Stimulated activated CD8-positive, alpha-beta memory T cell treated with anti-CD3 and anti-CD28 coated beads, Interleukin-7, amount 100 ng/mL, for 1 hour (primary cell): ENCODE measurements at places on chromosomes 3 and 15.

DNA sequence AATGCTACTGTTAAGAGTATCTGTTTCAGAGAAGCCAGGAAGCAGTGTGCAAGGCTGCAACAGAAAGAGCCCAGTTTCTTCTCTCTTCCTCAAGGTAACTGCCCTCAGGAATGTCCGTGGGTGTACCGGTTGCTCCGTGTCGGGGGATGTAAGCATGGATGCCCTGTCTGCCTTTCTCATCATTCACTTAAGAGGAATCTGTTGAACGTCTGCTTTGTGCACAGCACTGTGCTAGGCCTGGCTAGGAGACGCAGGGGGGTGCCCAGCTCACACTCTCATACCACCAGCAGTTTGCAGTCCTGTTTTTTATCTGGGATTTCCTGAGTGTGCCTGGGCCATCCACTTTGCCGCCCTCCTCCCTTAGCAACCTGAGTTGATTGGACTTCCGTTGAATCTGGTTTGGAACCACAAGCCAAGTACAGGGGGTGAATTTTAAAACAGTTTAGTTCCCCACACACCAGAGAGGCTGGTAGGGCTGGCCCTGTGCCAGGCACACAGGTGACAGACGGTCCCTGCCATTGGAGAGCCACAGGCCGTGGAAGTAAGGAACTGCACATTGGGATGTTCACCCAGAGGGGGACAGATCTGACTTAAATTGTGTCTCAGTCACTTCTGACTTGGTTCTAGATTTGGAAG, 11.2 kb downstream of the BOC start:
- no peak for DNase-seq

GRCh38 chr15:42891569-42891968, 29.0 kb downstream of the TTBK2 start:
- DNase-seq, result no peak

DNA sequence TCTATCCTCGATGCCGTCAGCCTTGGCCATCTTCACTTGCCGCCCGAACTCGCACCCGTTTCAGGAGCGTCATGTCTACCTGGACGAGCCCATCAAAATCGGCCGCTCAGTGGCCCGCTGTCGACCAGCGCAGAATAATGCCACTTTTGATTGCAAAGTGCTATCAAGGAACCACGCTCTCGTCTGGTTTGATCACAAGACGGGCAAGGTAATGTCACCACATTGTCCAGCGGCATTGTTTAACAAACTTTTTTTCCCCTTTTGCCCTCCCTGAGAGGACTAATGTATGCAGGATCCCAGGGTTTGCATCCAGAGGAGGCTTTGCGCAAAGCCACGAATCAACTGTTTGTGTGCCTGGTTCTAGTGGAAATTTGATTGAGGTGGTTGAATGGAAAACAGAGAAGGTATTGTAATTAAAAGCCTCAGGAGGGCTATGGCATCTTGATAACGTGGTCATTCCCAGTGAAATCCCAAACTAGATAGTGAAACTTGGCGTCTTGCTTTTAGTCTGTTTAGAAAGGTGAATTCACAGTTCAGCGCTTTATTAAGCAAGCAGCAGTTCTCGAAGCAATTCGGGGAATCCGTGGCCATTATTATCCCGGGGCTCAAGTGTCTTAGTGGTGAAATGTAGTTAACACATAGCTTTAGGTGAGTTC, 1.7 kb downstream of the SLMAP start:
- no peak for DNase-seq

DNA sequence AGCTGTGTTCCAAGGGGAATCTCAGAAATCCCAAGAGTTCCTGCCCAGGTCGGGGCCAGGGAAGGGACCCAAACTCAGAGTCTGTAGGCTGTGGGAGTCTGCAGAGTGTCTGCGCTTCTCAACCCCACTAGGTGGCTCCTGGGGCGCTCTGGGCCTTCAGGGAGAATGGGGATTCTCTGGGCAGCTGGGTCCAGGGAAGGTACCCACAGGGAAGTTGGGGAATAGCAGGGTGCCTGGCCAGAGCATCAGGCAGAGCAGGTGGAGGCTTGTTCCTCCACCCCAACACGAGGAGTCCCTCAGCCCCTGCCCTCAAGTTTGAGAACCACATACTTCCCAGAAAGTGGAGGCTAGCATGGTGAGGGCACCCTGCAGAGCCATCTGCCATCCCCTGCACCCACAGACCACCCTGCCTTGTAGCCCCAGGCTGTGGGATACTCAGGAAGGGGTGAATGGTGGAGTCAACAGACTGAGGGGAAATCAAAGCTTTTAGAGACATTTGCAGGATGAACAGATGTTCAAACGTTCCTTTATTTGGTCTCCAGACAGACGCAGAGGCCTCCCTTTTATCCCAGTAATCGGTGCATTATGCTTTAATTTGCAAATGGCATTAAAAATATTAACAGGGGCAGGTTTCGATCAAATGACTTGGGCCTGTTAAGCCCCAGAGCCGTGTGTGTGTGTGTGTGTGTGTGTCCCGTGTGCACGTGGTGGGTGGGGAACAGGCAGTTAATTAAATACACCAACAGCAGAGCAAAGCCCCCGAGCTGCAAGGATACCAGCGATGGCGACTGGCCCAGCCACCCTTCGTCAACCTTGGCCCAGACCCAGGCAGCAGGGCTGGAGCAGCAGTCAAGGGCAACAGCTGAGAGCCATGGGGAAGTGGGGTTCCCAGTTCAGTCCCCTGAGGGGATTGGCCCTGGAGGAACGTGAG, 57.7 kb downstream of the DNAJB8 start:
- no peak for DNase-seq
